ENCODE measurements at places on chromosomes 13 and 19. TPM values are rescaled to one million over a fixed set of nuclear protein-coding genes. Genes with fewer than 3 reads are reported as not detected.

GRCh38 chr13:114097212-114097892 lies 35.1 kb downstream of the RASA3 start:
- DNase-seq: no peak

GRCh38 chr13:47310401-47310800 lies 413.5 kb upstream of the HTR2A start:
- no peak for DNase-seq

The C2CD4C gene
- total RNA-seq: 0.77 TPM

GRCh38 chr13:110509971-110510786 lies 51.3 kb downstream of the RAB20 start:
- DNase-seq: no peak

DNA sequence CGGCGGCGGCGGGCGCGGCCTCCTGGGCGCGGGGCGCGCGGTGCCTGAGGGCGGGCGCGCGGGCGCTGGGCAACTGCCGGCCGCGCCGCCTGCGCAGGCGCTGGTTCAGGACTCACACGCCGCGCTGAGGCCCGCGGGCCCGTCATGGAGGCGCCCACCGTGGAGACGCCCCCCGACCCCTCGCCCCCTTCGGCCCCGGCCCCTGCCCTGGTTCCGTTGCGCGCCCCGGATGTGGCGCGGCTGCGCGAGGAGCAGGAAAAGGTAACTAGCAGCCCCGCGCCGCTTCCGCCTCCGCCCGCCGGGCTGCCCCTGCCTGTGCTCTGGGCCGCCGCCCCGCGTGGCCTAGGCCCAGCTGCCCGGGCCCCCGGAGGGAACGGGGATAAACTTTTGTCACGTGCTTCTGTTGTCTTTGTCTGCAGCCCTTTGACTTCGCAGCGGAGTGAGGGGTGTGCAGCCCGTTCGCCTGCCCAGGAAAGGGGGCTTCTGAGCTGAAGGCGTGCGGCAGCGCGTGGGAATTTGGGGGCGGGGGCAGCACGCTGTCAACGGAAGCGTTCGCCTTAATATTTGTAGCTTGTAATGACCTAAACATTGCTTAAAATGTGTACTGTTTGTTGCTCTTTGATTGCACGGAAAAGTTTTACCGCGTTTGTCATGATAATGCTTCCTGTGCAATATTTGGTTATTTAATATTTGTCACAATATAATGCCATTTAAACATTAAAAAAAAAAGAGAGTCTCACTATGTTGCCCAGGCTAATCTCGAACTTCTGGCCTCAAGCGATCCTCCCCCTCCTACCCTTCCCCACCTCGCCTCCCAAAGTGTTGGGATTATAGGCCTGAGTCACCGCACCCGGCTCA lies 594 bp downstream of the URI1 start:
- peak; percentile 85 for DNase-seq

The PSG5 gene
- not detected for total RNA-seq

The SIGLEC14 gene
- 0.38 TPM for total RNA-seq

GRCh38 chr13:23288995-23289394 lies 108.2 kb downstream of the SGCG start:
- DNase-seq: no peak

The ATP1A3 gene
- total RNA-seq: 6.2 TPM

All from activated T-cell treated with anti-CD3 and anti-CD28 coated beads, Interleukin-2, amount 50 U/mL, for 72 hours (primary cell).